Fibroblast of skin of scalp (primary cell): ENCODE measurements at places on chromosomes 12 and 14.
A peak's percentile ranks its signal among the peaks of the same experiment; 100 is the strongest.

GRCh38 chr14:85190251-85190650 lies 339.7 kb upstream of the FLRT2 start:
- DNase-seq: no peak

- DNase-seq: no peak
Observed at GRCh38 chr14:104579507-104579906, at the start of gene C14orf180. Gene C14orf180 (plus strand): TSS chr14:104579764. CDS start chr14:104586431, 6,667 bp downstream.

- DNase-seq: peak; percentile 49
Observed at GRCh38 chr14:53035336-53036210, 84.7 kb upstream of the FERMT2 start.

GRCh38 chr14:90042496-90043252 lies 19.1 kb upstream of the KCNK13 start:
- no peak for DNase-seq

DNA sequence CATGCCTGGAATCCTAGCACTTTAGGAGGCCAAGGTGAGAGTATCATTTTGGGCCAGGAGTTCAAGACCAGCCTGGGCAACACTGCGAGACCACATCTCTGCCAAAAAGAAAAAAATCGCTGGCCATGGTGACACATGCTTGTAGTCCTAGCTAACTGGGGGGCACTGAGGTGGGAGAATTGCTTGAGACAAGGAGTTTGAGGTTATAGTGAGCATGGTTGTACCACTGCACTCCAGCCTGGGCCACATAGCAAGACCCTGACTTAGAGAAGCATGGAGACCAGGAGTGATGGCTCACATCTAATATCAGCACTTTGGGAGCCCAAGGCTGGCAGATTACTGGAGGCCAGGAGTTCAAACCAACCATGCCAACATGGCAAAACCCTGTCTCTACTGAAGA lies 9.2 kb downstream of the PTGES3 start:
- no peak for DNase-seq

GRCh38 chr12:80823393-80823792 lies 106.7 kb downstream of the MYF5 start:
- no peak for DNase-seq

- peak; percentile 27 for DNase-seq
Observed at GRCh38 chr12:81294325-81295190, 216.7 kb downstream of the ACSS3 start.

DNA sequence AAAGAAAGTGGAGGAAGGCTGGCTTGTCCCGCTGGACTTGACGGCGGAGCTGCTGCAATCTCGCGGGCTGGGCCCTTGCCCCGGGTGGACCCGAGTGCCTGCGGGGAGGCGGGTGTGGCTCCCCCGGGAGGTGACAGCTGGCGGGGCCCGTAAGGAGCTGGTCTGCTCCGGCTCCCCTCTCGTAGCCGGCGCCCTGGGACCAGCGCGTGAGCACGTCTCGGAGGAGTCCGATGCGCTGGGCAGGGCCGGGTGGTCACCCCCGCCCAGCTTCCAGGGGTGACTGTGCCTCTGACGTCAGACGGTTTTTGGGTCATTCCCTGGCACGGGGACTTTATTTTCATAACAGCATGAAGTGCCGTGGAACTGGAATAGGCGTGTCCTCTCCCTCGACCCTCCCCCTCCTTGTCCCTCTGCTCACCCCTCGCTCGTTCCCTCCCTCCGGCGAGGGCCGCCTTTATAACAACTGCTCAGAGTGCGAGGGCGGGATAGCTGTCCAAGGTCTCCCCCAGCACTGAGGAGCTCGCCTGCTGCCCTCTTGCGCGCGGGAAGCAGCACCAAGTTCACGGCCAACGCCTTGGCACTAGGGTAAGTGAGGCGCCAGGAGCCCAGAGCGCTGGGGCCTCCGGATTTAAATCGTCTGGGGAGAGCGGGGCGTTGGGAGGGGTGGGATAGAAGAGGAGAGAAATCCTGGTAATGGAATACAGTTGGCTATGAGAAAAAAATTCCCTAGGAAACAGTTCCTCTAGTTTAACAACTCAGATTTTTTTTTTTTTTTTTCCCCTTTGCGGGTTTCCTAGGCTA lies at the start of gene GPRC5A:
Gene GPRC5A, plus strand, starts transcription at position 483 of the 801 bp plus-strand sequence. CDS start 16,688 bp downstream, outside the sequence.
- DNase-seq: peak; percentile 93

DNA sequence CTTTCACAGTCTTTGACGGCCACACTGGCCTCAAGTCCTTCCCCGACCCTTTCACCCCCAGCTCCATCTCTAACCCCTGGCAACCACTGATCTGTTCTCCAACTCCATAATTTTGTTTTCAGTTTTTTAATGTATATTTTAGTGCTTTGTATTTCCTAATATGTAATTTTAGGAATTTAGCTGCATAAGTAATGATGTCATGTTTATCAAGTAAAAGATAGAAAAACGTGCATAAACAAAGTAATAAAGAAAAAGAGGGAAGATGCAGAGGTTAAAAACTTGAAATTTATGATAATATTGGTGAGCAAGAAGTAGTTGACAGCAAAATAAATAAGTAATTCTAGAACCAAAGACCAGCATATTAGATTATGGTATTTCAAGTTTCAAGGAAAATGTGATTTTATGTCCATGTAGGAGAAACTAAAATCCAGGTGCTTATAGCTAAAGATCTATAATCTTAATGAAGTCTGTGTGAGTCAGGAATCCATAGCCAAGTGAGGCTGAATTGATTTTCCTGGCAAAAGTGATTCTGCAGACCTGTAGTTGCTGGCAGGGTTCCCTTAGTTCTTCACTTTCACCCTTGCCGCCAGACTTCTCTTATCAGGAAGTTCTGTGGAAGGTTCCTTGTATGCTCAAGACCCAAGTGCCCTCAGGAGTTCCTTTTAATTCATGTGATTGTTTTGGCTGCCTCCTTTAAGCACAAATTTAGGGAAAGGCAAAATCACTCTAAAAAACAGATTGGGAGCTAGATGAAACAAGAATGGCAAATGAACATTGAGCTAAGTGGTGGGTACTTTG lies 24.4 kb downstream of the FBXW8 start:
- no peak for DNase-seq

- DNase-seq: peak; percentile 81
Observed at GRCh38 chr12:57896434-57897201, 44.7 kb upstream of the ATP23 start.

DNA sequence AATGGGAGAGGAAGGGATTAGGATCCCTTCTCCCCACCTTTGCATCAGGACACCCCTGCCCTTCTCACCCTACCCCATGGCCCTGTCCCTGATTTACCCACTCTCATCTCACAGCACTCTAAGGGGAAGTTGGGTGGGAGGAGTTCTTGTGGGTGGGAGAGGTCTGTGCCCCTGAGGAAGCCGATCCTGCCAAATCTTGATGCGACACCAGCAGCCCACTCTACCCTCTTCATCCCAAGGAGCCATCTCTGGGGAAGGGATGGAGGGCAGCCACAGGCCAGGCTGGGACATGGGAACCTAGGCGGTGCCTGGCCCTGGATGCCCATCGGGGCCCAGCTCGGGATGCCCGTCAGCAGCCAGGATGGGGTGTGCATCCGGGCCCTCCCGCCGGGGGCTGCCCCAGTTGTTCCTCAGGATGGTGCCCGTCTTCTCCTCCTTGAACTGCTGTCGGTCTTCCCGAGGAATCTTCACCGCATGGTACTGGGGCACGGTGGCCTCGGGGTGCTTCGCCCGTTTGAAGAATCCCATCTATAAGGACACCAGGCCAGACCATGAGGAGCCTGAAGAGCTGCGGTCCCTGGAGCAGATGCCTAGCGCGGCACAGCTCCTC lies 22.8 kb downstream of the ITGA7 start:
- DNase-seq: no peak

DNA sequence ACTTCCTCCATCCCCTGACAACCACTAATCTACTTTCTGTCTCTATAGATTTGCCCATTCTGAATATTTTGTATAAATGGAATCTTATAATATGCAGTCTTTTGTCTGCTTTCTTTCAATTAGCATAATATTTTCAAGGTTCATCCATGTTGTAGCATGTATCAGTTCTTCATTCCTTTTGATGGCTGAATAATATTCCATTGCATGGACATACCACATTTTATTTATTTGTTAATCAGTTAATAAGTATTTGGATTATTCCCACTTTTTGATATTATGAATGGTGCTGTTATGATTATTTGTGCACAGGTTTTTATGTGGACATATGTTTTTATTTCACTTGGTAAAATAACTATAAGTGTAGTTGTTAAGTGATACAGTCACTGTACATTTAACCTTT lies 155.1 kb upstream of the WSCD2 start:
- DNase-seq: no peak

- DNase-seq: no peak
Observed at GRCh38 chr14:92103363-92103989, 2.9 kb downstream of the ATXN3 start.

GRCh38 chr12:130342842-130343241 lies 5.2 kb downstream of the PIWIL1 start:
- DNase-seq: no peak

DNA sequence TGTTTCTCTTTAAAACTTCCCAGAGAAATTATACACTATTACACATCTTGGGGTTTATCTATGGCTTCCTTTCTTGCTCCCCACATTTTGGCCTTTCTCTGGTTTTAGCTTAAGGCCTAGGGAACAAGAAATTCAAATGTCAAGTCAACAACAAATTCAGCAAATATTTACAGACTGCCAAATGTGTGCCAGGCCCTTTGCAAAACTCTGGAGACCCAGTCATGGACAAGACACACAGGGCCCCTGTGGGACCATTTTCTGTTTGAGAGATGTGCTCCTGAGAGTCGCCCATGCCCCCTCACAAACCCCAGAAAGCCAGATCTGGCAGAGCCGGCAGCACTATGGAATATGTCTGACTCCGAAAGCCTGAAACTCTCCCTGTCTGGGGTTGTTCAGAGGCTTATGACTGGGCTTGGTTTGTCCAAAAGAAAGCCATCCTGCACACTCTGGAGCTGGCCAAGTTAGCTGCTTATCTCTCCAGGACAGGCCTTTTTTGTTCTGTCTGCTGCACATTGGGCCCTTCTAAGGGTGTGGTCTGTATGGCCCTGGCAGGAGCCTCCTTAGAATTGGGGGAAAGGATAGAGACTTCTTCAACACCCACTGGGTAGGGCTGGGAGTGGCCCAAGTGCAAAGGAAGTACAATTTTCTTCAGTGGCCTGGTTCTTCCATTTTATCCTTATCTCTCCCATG lies 1.1 kb upstream of the KRT3 start:
- DNase-seq: no peak

- no peak for DNase-seq
Observed at GRCh38 chr14:58096731-58097130, 55.3 kb downstream of the ARMH4 start.

DNA sequence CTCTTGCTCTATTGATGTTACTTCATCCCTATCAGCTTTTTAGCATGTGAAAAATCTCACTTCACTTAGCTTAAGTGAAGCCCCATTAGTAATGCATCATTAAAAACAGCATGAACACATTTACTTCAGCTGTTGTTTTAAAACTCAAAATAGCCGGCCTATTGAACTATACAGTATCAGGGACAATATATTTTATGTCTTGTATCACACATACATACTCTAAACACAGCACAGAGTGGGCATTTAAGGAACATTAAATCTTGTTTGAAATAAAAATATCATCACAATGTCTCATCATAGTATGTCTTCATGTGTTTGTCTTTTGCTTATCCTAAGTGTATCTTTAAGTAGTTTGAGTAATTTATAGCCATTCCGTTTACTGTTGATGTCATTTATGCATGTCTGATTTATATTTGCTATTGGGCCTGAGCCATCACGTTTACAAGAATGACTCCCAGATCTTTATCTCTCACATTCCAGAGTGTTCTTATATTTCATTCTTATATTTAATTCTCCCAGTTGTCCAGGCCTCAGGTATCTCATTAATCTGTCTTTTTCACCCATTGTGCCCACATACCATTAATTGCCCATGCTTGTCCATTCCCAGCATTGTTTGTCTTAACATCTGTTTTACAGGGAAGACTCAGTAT lies 57.5 kb downstream of the ARHGAP5 start:
- peak; percentile 31 for DNase-seq

DNA sequence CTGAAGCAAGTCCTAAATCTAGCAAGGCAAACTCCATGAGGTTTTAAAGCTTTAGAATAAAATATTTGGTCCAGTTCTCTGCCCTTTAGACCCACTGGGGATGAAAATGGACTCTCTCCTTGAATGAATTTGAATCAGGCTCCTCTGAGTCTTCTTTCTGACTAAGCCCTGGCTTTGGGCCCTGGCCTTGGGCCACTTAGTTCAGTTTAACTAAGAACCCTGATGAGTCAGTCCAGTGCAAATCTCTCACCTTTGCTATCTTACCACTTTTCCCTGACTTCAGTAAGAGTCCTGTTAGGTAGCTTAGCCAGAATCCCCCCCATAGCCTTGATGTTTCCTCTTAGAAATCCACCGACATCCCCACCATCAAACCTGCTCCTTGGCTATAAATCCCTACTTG lies 427.5 kb downstream of the SNAPC1 start:
- no peak for DNase-seq

- no peak for DNase-seq
Observed at GRCh38 chr12:107440606-107441005, 245.0 kb upstream of the PWP1 start.

DNA sequence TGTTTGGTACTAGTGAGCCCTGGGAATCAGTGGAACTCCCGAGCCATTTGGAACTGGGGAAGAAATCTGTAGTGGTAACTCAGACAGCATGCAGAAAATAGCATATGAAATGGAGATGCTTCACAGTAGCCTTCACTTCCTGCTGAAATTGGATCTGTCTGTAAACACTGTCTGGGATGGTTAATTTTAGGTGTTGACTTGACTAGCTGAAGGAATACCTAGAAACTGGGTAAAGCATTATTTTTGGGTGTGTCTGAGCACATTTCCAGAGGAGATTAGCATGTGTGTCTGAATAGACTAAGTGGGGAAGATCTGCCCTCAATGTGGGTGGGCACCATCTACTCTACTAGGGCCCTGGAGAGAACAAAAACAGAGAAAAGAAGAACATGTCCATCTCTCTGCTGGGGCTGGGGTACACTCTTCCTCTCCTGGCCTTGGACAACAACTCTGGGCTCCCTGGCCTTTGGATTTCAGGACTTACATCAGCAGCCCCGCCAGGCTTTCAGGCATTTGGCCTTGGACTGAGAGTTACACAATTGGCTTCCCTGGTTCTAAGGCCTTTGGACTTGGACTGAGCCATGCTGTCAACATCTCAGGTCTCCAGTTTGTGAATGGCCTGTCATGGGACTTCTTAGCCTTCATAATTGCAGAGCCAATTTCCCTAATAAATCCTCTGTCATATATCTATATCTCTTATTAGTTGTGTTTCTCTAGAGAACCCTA lies 14.0 kb upstream of the CRADD start:
- no peak for DNase-seq

DNA sequence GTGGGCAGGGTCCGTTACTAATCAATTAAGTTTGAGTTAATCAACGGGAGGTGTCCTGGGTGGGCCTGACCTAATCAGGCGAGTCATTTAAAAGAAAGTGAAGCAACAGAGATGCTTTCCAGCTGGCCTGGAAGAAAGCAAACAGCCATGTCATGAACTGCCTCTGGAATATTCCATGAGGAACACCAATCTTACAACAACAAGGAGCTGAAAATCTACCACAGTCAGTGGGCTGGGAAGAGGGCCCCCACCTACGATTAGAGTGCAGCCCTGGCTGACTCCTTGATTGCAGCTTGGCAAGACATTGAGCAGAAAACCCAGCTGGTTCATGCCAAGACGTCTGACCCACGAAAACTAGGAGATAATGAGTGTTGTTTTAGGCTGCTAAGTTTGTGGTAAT lies 56.2 kb downstream of the SSPN start:
- peak; percentile 14 for DNase-seq

GRCh38 chr12:46108721-46109120 lies 118.3 kb upstream of the SCAF11 start:
- no peak for DNase-seq

- peak; percentile 36 for DNase-seq
Observed at GRCh38 chr12:25960143-25960542, 1.7 kb downstream of the RASSF8 start.

GRCh38 chr12:90205165-90205564 lies 496.5 kb upstream of the ATP2B1 start:
- DNase-seq: no peak
